ENCODE measurements at places on chromosomes 2 and 18.

DNA sequence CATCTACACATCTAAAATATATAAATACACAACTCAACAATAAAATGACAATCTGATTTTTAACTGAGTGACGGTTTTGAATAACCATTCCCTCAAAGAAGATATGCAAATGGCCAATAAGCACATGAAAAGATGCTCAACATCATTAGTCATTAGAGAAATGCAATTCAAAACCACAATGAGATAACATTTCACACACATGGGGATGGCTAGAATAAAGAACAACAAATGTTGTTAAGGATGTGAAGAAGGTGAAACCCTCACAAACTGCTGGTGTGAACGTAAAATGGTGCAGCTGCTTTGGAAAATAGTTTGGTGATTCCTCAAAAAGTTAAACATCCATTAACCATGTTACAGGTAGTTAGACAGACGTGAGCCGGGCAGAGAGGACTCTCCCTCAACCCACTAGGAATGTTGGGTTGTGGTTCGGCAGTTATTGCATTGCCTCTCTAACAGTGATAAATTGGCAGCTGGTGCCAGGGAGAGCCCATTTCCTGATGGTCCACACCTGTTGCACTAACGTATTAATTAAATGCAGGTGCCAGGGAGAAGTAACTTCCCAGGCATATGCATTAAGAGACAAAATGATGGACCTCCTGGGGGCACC, 22.3 kb upstream of the DUSP2 start:
- no peak for DNase-seq

GRCh38 chr2:38174131-38174530, 98.2 kb upstream of the CYP1B1 start:
- DNase-seq, result no peak

DNA sequence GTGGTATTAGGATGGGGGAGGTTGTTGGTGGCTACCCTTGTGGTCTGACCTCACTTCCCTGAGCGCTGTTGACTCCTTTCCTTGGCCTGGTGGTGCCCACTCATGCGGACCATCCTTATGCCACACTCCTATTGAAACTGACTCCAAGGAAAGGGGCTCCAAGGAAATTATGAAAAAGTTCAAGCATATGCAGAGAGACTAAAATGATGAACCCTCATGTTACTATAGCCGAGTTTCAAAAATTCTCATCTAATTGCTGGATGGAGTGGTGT, 96.2 kb upstream of the STPG4 start:
- DNase-seq, result no peak

DNA sequence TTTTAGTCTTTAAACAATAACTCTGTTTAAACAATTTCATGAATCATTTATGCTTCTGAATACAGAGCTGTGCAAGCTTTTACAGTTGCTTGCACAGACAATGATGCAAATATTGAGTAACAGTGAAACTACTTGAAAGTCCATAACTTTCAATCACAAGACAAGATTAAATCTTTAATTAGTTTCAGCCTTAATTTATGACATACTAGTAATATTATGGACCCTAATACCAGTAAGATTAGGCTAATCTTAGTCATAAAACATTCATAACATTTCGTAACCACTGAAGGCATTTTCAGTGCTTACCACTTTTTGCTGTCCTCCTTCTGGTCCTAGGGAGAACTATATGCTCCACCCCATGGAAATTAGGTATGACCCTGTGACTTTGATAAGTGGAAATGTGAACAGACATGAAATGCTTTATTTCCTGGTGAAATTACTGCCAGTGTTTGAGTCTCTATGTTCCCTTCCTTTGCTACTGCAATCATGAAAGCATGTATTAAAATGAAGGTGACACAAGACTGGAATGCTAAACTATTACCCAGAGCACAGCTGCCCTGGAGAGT, 1.8 kb upstream of the COBLL1 start:
- DNase-seq, result no peak

Data from stimulated activated CD8-positive, alpha-beta memory T cell treated with anti-CD3 and anti-CD28 coated beads, Interleukin-4, amount 100 ng/mL, for 24 hours (primary cell).